ENCODE measurements at places on chromosomes 7 and 10.
A peak's percentile ranks its signal among the peaks of the same experiment; 100 is the strongest.

- DNase-seq, result no peak
Measured at GRCh38 chr7:4753598-4754432, 21.6 kb upstream of the AP5Z1 start.

- DNase-seq, result no peak
Measured at GRCh38 chr10:64101606-64102263, 580.5 kb downstream of the REEP3 start.

DNA sequence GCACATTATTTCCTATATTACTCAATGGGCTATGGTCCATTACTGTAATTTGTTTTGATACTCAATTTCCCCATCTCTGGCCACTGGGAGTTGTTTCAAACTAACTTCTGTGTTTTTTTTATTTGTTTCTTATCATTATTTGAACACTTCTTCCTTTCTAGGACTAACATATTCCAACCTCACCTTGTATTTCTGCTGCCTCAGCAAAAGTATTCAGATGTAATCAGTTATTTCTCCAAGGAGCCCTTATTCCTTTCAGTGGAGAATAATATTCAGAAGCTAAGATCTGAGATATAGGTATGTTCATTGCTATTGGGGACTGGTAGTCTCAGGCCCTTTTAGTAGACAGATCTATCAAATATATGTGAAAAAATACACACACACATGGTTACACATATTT is 36.9 kb downstream of the TMEM168 start:
- no peak for DNase-seq

- no peak for DNase-seq
Measured at GRCh38 chr10:121525251-121526134, 72.8 kb downstream of the FGFR2 start.

- no peak for DNase-seq
Measured at GRCh38 chr10:78250313-78251015, 216.8 kb downstream of the RPS24 start.

DNA sequence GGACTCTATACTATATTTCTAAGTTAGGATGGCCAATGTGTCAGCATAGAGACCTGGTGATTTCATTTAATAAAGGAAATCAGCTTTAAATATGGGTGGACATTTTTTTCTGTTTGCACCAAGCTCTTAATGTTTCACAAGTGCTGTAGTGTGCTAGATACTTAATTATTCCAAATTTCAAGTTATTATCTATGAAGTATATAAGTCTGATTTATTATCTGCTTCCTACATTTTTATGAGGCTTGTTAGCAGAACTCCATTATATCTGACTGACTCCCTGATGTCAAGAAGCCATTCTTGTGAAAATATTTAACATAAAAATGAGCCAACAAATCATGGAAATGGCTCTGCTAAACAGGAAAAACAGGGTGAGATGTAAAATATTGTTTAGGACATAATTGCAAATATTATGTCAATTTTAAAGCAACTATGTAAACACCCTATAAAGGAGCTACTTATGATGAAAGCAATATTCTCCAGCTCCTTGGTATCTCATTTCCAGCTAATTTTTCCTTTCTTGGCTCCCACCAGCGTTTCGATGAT is 1415.2 kb downstream of the GATA3 start:
- no peak for DNase-seq

GRCh38 chr7:129574487-129574886 is 37.0 kb upstream of the NRF1 start:
- DNase-seq, result peak; percentile 68

DNA sequence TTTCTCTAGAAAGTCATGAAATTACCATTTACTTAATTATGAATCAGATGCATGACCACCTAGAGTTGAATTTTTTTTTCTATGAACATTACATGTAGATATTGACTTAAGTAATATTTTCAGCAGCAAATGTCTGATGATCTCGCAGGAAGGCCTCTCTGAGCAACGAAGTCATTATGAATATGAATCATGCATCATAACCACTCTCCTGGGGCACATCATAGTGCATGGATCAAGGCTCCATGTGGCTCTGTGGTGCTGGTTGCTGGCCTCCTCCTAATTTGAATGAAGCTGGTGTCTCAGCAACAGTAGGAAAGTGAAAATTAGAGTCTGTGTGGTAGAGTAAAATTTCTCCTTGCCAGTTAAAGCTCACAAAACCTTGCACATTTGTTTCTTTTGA is 121.4 kb upstream of the INHBA start:
- no peak for DNase-seq

DNA sequence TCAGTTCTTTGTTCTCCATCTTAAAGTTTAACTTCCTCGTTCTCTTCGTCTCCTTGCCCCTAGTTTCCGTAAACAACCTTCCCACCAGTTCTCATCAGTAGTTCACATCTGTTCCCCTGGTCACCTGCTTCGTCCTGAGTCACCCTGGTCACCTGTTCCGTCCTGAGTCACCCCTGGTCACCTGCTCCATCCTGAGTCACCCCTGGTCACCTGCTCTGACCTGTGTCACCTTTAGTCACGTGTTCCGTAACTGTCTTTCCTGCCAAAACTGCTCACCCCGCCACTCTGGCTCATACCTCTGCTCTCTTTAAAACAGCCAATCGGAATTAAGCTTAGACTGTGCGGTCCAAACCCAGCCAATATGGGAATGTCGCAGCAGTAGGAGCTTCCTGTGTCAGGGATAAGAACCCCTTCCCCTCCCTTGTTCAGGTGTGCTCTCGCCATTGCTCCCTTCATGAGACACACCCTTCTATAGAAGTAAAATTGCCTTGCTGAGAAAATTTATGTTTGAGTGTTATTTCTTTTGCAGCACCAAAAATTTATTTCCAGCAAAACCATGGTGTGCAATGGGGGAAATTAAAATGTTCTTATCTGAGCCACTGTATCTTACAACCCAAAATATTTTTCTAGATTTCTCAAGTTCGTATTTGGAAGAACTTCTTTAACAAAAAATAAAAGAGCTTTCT is 112.2 kb downstream of the VIM start:
- no peak for DNase-seq

- no peak for DNase-seq
Measured at GRCh38 chr10:130345728-130346127, 209.5 kb downstream of the GLRX3 start.

DNA sequence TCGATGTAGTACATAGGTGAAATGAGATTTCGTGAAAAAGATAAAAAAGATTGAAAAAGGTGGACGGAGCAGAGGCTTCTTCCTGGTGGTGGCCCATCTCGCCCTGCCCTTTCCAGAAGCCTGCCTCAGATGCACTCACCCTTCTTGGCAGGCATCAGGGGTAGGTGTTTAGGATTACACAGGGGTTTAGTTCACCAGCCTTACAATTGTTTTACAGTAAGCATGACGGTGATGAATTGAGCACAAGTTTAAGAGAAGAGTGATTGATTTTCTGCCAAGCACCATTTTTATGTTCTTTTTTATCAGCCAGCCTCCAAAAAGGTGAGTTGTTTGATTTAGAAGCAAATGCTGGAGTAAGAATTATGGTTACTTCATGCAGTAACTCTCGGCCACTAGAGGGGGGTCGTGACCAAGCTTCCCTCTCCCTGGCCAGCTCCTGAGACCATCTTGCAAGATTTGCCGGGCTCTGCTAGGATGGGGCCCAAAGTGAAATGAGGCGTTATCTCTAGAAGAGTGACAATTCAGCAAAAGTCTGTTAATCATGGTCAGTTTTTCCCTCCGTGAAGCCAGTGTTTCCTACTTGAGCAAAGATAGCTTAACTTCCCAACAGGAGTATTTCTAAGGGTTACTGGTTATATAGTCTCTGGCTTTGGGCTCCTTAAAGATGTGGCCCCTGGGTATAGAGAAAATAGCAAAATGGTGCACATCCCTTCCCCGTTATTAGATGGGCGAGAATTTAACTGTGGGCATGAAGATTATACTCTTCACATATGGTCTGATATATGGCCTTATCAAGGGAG is 228.8 kb downstream of the BMPER start:
- peak; percentile 29 for DNase-seq

DNA sequence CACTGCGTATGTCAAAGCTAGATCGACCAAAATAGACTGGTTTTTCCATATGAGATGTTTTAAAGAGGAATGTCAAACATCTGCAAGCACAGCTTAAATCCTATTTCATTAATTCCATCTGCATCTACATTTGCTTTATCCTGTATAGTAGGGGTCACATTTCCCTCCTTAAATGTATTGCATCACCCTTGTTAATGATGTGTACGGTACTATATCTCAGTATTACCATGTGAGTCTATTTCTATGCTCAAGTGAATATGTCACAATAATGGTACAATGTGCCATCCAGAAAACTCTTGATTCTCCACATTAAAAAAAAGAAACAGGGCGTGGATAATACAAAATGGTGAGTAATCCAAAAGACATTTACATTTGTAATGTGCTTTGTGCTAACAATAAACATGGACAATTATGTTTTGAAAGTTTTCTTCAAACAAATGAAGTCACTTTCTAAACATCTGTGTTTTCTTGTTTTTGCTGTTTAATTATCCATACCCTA is 56.6 kb downstream of the TWIST1 start:
- no peak for DNase-seq

GRCh38 chr7:155645662-155646061 is 1.2 kb downstream of the RBM33 start:
- DNase-seq, result no peak

GRCh38 chr10:110214371-110214826 is 7.0 kb downstream of the MXI1 start:
- DNase-seq, result no peak

DNA sequence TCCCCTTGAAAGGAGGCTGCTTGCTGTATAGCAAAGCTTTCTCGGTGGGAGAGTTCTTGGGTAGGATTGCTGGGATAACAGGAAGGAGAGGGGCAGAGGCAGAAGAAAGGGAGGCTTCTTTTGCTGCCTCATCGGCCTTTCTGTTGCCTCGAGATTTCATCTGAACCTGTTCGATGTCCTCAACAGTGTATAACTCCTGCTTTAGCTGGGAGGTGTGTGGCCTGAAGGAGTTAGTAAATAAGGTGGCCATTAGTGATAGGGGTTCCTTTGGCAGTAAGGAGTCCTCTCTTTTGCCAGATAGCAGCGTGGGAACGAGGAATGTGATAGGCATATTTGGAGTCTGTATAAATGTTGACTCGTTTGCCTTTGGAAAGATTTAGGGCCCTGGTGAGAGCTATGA is 20.0 kb downstream of the SCIN start:
- DNase-seq, result no peak

DNA sequence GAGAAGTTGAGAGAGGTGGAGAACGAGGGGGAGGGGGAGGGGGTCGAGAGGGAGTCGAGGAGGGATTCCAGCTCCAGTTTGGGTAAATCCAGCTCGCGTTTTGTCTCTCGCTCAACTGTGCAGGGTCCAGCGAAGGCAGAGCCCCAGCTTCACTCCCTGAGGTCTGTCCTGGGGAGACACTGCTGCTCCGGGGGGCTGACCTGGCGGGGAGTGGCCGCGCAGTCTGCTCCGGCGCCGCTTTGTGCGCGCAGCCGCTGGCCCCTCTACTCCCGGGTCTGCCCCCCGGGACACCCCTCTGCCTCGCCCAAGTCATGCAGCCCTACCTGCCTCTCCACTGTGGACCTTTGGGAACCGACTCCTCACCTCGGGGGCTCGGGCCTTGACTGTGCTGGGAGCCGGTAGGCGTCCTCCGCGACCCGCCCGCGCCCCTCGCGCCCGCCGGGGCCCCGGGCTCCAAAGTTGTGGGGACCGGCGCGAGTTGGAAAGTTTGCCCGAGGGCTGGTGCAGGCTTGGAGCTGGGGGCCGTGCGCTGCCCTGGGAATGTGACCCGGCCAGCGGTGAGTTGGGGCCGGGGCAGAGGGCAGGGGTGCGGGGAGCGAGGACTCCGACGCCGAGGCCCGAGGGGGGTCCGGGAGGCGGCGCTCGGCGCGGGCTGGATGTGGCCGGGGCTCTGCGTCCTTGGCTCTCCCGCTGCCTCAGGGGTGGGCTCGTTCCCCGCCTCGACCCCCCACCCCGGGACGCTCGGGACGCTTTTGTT is at the start of gene TET1:
TET1 (plus strand) TSS at position 152 of the 757 bp plus-strand sequence. CDS start 12,002 bp downstream, outside the sequence.
- no peak for DNase-seq

DNA sequence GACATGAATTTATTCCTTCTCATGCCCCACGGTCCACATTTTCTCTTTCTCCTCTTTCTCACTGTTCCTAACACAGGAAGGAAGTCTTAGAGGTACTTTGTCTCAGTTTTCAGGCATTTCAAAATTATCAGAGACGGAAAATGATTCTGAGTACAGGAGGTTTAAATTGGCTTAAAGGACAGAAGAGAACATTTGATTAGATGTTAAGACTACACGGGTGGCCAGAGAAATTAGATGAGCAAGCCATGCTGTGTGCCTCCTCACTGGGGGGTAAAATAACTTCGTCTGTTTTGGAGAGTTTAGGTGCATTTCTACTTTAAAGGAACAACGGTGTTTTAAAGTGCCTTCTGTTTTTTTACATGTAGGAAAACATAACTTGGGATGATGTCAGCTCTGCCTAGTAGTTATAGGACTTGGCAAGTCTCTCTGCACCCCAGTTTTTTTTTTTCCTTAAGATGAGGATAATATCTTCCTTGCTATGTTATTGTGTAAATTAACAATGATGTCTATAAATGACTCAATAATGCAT is 66.9 kb downstream of the MCMBP start:
- DNase-seq, result no peak
